Stimulated activated CD4-positive, alpha-beta T cell treated with anti-CD3 and anti-CD28 coated beads, Interleukin-12 subunit alpha, Interleukin-12 subunit beta, amount 100 ng/mL, for 4 hours (primary cell): ENCODE measurements at places on chromosomes 7 and 10.

GRCh38 chr10:72484521-72484920 lies 129.8 kb upstream of the DNAJB12 start:
- DNase-seq = no peak

DNA sequence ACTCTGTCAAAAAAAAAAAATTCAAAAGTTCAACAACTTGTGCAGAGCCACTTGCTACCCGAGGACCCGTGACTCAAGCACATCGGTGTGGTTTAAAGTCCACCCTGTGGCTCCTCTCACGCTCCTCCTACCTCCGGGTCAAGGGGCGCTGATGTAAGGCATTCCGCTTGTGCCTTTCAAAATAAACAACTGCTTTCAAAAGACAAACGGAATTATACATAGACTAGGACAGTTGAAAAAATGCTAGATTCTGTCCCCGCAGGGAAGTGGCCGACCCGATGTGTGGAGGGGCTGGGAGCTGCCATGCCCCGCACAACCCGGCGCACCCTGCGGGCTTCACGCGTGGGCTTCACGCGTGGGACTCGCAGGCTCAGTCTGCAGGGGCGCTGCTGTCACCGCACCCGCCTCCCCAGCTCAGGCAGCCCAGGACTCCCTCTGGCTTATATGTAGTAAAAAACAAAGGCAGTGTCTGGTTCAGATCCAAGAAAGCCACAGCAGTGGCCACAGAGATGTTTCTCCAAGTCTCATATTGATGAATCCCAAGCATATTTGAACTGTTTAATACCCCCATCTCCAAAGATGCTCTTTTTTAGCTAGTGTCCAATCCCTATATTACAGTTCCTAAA lies 239.7 kb upstream of the INHBA start:
- no peak for DNase-seq

DNA sequence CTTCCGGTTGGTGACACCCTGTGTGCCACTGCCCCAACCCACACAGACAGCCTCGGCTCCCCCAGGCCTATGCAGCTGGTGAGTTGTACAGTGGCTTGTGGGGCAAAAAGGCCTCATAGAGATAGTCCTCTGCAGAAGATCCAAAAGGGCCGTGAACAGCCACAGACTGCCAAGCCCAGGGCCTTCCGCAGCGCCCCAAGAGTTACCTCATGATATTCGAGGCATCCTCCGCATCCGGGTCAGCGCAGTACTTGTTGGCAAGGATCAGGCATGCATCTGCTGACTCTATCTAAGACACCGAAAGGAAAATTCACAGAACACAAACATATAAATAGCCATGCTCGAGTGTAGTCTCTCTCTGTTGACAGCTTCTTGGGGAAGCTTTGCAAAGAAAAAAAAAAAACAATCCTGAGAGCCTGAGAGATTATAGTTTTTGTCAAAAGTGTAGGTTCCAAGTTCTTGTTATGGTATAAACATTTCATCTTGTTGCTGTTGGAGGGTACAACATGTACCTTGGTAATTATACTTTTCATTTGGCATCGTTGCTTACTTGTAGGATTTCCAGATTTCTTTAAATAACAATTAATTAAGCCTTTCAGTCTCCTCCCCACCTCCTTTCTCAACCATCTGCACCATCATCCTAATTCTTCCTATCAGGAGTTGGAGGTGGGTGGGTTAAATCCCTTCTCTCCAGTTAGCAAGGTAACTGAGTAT lies 553.0 kb downstream of the KCNMA1 start:
- DNase-seq = no peak

- peak; percentile 45 for DNase-seq
Observed at GRCh38 chr10:21516242-21517131, 9.0 kb downstream of the SKIDA1 start.

DNA sequence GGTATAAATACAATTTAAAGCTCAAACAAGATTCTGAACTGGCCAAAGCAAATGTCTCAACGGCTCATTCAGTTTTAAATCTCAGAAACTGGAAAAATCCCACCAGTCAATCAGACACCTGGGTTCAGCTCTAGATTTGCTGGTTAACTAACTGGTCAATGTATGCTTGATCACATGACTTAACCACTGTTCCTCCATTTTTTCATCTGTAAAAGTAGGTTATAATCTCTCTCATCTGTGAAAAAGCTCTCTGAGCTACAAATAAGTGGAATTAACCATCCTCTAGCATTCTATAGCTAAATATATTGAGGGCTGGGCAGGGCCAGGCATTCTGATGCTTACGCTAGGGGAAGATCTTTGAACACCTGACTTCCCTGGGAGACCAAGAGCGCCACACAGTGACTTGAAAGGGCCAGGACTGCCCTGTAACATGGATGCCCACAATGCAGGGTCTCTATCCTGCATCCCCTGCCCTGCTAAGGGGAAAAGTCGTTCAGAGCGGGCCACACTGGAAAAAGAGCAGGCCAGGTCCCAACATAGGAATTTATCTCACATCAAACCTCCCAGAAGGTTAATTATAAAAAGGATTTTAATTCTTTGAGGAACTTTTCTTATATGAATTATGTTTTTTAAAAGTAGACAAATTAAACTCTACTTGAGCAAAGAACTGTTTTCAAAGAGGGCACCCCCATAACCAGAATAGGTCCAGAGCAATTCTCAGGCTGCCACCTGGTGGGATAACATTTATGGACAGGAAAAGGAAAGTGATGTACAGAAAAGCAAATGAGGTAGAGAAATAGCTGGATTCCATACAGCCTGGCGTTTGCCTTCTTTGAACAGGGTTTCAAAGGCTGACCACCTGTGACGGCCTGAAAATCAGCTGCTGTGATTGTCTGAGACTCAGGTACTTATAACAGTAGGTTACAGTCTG lies 1.8 kb downstream of the RP9 start:
- no peak for DNase-seq

GRCh38 chr10:77591238-77591880 lies 46.2 kb downstream of the KCNMA1 start:
- no peak for DNase-seq

DNA sequence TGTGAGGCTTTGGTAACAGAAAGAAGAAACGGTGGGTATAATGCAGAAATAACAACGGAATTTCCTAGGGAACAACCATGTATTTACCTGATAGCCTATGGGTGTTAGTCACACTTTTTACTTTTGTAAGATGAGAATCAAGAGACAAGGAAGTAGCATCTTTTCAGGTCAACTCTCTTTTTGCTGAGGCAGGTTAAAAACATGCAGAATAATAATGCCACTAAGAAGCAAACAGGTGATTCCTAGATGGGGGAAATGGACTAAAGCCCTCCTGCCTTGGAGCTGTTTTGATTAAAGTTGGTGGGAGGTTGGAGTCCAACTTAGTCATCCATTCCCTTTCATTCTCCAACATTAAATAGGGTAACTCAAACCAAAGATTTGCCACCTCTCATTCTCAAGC lies 2.0 kb upstream of the COL28A1 start:
- DNase-seq = no peak

DNA sequence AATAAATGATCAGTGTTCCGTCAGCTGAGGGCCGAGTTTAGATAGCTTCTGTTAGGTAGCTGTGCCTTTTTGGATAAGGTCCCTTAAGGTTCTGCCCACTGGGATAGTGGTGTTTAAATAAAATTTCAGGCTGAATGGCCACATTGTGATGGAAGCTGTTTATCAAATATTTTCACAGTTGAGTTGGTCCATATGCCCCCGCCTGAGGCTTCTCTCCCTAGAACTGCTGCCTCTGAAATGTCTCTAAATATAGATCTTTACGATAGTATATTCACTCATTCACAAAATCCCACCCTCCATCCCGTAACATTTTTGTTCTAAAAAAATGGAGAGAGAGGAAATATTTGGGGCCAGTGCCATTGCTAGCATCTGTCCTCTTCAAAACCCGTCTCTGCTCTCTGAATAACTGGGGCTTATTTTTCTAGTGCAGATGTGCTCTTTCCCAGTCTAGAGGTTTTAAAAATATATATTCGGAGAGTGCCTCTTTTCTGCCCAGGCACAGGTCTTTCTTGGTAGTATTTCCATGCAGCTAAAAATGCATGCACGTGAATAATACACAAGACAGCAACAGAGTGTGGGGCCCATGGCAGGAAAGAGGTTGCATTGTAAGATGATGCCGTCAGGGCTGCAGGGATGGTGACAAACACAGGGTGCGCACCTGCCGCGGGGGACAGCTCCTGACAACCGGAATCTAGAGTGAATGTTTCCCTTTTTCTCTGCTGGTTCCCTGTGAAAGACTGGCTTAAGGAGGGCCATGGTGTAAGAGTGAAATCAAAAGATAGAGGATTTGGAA lies 105.4 kb upstream of the BTBD16 start:
- no peak for DNase-seq

DNA sequence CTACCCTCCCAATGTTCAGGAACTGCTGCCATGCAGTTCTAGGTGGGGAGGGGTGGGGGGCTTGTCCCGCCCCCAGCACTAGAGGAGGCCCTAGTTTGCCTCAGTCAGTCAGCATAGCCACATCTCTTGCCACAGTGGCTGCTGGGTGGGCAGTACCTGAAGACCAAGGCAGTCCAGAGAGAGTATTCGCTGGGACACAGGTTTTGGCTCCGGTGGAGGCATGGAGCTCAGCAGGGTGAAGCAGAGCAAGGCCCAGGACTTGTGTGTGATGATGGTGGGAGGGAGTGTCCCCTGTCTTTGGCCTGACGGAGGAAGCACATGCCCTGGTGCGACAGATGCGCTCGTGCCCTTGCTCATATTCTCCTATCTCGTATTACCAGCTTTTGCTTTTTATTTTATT lies 24.7 kb upstream of the ZCCHC24 start:
- DNase-seq = no peak
